ENCODE measurements at places on chromosomes 12 and 14. TPM values are rescaled to one million over a fixed set of nuclear protein-coding genes. Genes with fewer than 3 reads are reported as not detected.

- DNase-seq = no peak
- no peak overlapping the region for H3K4me3 ChIP-seq
- no peak overlapping the region for H3K27ac ChIP-seq
- no peaks in the 10 kb centered on the region for H3K36me3 ChIP-seq
- no peaks in the 10 kb centered on the region for H3K4me1 ChIP-seq
Measured at GRCh38 chr12:104280111-104280510, 23.4 kb upstream of the EID3 start.

Gene LYZ
- 99.9 TPM for total RNA-seq

Gene ABCD2
- 48.0 TPM for total RNA-seq

GRCh38 chr12:78386871-78387270 lies 477.7 kb upstream of the SYT1 start:
- H3K36me3 ChIP-seq = no peaks in the 10 kb centered on the region
- DNase-seq = no peak
- no peak overlapping the region for H3K27ac ChIP-seq
- no peaks in the 10 kb centered on the region for H3K4me1 ChIP-seq
- H3K4me3 ChIP-seq = no peak overlapping the region

DNA sequence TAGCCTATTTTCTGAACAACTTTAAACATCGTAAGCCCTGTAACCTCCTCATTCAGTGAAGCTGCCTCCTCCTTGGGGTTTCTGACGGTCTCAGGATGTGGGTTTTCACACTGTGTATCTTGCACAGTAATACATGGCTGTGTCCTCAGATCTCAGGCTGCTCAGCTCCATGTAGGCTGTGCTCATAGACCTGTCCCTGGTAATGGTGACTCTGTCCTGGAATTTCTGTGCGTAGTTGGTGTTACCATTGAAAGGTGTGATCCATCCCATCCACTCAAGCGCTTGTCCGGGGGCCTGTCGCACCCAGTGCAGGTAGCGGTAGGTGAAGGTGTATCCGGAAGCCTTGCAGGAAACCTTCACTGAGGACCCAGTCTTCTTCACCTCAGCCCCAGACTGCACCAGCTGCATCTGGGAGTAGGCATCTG lies 980.5 kb downstream of the TMEM121 start:
- no peak overlapping the region for H3K4me3 ChIP-seq
- no peak for DNase-seq
- no peak overlapping the region for H3K27ac ChIP-seq
- H3K36me3 ChIP-seq = no peaks in the 10 kb centered on the region

Measured in breast epithelium (tissue), 4 donors.